CD4-positive, alpha-beta T cell treated with Interleukin-15 for 4 hours (primary cell): ENCODE measurements at places on chromosomes 13 and 19.

DNA sequence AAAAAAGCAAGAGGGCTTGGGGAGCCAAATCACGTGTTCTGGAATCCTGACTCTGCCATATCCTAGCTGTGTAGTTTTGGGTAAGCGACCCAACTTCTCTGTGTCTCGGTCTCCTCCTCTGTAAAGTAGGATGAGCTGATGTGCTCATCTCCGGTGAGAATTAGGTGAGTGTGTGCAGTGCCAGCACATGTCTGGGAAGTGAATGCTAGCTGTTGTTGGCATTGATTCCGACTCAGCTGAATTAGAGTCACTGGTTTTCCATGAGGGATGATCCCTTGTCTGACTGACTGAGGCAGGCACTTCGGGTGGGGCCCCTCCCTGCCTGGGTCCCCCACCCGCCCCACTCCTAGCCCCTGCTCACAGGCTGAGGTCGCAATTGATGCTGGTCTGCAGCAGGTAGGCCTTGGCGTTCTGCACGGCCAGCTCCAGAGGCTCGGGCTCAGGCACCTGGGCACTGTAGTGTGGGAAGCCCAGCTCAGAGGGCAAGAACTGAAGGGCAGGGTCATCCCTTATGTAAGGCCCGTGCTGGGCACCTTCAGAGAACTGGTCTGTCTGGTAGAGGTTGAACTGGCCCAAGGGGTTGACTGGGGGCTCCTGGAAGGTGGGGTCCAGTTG, 835 bp downstream of the RSPH6A start:
- no peak for DNase-seq

- no peak for DNase-seq
These were observed 474.2 kb downstream of the KLF5 start for GRCh38 chr13:73532987-73533510.

GRCh38 chr19:43596842-43597461, 557 bp downstream of the ZNF576 start:
- DNase-seq, result no peak

DNA sequence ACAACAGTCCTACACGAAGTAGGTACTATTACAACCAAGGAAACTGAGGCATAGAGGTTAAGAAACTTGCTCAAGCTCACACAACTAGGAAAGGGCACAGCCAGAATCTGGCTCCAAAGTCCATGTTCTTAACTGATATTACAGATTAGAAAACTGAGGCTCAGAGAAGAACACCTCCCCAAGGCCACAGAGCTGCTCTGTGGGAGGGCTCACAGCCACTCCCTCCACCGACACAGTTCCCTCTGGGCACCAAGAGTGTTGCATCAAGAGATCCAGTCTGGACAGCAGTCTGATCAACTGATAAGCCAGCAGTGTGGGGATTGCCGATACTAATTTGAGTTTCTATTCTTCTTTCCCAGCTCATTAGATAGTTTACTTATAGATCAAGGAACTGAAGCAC, 29.5 kb downstream of the SLC15A1 start:
- no peak for DNase-seq

- DNase-seq, result no peak
These were observed 2.7 kb downstream of the CNMD start for GRCh38 chr13:52736891-52737290.

- DNase-seq, result no peak
These were observed 23.5 kb downstream of the CDADC1 start for GRCh38 chr13:49271264-49271663.

DNA sequence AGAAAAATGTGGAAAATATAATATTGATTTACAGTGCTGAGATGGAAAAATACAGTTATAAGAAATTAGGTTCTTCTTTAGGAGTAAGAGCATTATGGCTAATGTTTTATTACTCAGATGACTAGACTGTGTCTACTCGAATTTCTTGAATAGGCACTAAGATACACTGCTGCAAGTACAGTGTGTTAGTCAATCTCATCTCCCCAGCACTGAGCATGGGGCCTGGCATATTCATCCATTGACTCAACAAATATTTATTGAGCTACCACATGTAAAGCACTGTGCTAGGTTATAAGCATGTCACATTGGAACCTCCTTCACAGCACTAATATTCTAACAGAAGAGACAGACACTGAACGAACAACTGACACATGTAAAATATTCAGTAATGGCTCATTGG, 242.5 kb upstream of the GPC6 start:
- no peak for DNase-seq

- DNase-seq, result peak; percentile 62
These were observed at the start of gene DENND1C for GRCh38 chr19:6481541-6482342. Gene DENND1C (minus strand): TSS chr19:6481787. CDS start chr19:6481695, 92 bp downstream.

GRCh38 chr19:53388904-53389303, 6.0 kb upstream of the ZNF765 start:
- no peak for DNase-seq

DNA sequence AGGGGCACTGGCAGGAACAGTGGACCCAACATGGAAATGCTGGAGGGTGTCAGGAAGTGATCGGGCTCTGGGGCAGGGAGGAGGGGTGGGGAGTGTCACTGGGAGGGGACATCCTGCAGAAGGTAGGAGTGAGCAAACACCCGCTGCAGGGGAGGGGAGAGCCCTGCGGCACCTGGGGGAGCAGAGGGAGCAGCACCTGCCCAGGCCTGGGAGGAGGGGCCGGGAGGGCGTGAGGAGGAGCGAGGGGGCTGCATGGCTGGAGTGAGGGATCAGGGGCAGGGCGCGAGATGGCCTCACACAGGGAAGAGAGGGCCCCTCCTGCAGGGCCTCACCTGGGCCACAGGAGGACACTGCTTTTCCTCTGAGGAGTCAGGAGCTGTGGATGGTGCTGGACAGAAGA, 4.1 kb downstream of the KLK2 start:
- no peak for DNase-seq

GRCh38 chr13:111093634-111094033, 21.5 kb upstream of the ARHGEF7 start:
- DNase-seq, result no peak

- no peak for DNase-seq
These were observed 447.2 kb downstream of the GPC5 start for GRCh38 chr13:91845612-91846011.

- no peak for DNase-seq
These were observed 10.6 kb upstream of the CEACAM21 start for GRCh38 chr19:41565379-41565720.

DNA sequence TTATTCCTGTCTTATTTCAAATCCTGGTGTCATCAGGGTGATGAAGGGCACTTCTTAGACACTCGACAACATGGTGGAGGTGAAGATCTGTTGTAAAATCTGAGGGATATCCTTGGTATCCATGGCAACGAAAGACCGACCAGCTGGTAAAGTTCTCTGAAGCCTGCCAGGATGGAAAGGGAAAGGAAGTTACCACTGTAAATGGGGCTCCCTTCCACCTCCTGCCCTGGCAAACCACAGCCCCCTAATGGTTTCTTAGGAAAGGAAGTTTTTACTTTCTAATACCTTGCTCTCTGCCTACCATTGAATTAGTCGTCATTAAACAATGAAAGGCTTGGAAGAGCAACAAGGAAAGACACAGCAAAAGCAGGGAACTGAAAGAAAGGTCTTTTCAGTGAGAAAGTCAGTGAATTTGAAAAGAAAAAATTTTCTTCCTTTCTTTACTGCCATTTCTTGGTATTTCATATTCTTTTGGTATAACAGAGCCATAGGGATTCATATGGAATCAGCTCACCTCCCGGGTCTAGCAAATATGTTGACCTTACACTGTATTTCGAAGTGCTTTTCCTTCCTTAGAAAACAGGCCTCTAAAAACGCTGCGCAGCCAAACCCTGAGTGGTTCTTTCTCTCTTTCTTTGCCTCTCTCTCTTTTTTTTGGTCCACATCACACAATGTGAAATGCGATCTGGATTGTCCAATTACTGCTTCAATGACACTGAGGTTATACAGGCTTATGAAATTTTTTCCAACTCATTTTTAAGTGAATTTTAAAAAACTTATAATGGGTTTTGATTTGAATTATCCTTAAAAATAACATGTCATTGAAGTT, 111.0 kb downstream of the RGCC start:
- no peak for DNase-seq

GRCh38 chr19:3458229-3459088, 21.9 kb downstream of the SMIM24 start:
- DNase-seq, result no peak

- DNase-seq, result no peak
These were observed at the start of gene TNFRSF19 for GRCh38 chr13:23570099-23570920. Gene TNFRSF19 (plus strand): TSS chr13:23570412. CDS start chr13:23590184, 19,772 bp downstream.

DNA sequence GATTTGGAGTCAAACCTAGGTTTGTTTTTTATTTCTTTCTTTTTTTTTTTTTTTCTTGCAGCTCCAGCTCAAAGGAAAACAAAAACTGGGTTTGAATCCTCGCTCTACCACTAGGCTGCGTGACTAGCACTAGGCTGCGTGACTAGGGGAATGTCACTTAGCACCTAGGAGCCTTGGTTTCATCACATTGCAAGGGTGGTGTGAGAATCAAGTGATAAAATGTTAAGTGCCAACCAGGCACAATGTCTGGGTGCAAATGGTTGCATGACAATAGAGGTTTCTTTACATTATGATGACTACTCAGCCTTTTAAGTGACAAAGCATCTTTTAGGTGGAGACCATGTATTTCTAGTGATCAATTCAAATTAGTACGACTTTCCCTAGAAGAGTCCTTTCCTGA, 27.9 kb downstream of the RCBTB2 start:
- DNase-seq, result peak; percentile 49

GRCh38 chr13:93680329-93680728, 453.7 kb downstream of the GPC6 start:
- DNase-seq, result no peak

DNA sequence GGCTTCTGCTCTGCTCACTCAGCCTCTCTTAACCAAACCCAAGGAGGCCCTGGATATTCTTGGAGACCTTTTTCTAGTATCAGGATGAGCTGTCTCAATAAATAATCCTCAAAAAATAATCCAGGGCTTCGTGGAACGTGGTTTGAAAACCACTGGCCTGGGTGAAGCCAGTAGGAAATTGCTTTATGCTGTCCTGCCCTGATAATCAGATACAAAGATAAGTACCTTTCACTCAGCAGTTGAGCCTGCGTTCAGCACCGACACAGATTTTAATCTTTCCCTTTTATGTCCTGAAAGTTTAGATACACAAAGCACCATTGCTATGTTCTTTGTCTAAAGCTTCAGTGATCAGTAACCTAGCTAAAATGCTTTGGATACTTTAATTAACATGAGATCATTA, 460.0 kb downstream of the RFC3 start:
- no peak for DNase-seq

DNA sequence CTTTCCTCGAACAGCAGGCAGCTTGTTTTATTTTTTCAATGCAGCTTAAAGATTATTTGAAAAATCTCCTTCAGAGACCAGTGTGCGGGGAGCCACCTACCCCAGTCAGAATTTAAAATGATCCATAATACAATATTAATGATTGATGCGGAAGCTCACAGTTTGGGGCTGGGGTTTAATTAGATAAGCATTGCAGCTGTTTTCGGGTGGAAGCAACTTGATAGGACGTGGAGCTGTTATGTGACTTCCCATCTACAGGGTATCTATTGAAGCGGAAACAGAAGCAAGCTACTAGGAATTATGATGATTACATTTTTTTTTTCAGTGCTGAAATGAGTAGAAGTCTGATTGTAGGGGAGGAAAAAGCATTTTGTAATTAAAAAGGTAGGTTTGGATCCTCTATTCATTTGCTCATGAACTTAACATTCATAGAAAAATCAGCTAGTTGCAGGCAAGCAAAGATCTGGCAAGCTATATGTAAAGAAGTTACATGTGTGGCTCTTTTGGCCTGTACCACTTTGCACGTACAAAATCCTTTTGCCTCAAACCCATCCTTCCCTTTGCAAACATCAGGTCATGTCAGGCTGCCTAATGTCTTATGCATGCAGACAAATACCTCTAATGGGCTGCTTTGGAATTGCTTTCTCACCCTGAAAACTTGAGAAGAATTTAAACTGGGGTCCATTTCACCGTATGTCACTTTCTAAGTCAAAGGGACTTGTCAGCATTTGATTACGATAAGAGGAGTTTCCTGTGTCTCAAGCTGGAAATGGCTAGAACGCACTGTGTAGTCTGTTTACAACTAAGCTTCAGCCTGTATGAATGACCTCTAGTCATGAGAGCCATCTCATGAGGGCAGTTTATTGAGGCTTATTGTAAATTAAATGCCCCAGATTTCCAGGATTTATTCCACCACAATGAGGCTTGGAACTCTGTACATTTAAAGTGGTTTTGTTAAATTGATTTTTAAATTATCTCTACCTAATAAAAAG, 267.1 kb upstream of the TMTC4 start:
- DNase-seq, result no peak

GRCh38 chr13:27679896-27680295, 58.2 kb downstream of the POLR1D start:
- no peak for DNase-seq

DNA sequence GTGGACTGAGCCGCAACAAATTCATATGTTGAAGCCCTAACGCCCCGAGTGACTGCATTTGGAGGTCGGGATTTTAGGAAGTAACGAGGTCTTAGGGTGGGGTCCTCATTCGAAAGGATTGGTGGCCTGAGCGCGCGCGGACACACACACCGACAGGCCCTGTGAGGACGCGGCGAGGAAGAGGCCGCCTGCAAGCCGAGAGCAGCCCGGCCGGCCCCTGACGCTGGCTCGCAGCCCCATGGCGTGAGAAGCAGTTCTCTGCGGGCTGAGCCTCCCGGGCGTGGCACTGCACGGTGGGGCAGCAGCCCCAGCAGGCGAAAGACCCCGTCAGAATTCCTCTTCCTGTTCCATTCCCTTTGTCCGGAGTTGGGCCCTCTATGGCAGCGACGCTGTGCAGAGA, 131.2 kb downstream of the CRYL1 start:
- DNase-seq, result no peak

DNA sequence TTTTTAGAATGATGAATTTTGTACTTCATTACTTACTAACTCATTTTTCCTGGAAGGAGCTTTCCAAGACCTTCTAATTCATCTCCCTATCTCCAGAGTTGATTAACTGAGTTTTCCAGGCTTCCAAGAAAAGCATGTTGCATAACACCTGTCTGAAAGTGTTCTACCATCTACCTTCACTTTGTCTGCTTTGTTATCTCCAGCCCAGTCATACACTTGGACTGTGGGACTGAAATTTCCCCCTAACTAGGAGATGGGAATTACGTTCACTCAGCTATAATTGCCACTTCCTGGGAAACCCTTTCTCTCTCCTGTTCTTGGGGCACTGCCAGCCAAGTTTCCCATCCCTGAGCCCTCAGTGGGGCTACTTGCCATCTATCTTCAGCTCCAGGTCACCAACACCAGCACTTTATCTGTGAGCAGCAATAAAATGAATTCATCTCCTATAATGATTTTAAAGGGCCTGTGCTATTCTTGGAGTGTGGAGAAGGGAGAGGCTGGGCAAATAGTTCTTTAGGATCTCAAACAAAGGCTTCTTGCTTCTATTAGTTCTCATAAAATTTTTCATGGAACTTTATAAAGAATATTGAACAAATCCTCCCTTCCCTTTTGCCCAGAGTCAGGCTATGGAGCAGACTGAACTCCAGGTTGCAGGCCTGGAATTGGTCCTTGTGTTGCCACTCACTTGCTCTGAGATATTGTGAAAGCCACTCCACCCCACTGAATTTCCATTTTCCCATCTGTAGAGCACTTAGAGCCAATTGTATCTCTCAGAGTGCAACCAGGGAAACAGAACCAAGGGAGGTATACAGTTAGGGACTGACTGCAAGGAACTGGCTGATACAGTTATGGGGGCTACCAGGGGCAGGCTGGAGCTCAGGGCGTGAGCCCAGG, 17.8 kb upstream of the ATP12A start:
- no peak for DNase-seq

GRCh38 chr13:84294576-84294975, 412.3 kb upstream of the SLITRK1 start:
- no peak for DNase-seq

GRCh38 chr13:94609196-94609595, 7.5 kb downstream of the GPR180 start:
- no peak for DNase-seq

- no peak for DNase-seq
These were observed 115.2 kb upstream of the VSTM2B start for GRCh38 chr19:29410601-29411000.
